ENCODE measurements at places on chromosomes 11 and 22.
A peak's percentile ranks its signal among the peaks of the same experiment; 100 is the strongest.

DNA sequence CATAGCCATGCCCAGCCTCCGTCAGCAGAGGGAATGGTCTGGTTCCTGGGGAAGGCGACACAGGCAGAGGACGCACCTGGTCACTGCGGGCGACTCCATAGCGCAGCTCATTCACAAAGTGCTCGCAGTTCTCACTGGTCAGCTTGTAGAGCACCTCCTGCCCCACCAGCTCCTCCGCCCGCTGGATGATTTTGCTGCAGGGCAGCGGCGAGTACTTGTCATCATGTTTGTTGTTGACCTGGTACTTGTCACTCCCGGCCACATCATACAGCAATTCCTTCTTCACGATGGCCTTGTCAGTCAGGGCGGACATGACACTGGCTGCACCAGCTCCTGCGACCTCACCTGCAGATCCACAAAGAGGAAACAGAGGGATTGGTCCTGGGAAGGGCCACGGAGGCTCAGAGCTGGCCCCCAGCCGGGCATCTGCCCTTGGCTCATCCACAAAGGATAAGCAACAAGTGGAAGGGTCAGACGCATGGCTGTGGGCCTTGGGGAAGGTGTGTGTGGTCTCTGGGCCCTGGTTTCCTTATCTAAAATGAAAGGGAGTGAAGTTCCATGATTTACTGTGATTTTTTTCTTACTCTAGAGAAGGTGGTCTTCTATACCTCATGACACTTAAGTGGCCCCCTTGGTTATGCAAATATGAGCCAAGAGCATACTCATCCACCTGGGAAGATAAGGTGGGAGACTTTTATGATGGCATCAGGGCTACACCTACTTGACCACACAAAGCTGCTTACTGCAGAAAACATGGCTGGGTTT is 24.0 kb downstream of the PLAAT3 start:
- no peak for DNase-seq

DNA sequence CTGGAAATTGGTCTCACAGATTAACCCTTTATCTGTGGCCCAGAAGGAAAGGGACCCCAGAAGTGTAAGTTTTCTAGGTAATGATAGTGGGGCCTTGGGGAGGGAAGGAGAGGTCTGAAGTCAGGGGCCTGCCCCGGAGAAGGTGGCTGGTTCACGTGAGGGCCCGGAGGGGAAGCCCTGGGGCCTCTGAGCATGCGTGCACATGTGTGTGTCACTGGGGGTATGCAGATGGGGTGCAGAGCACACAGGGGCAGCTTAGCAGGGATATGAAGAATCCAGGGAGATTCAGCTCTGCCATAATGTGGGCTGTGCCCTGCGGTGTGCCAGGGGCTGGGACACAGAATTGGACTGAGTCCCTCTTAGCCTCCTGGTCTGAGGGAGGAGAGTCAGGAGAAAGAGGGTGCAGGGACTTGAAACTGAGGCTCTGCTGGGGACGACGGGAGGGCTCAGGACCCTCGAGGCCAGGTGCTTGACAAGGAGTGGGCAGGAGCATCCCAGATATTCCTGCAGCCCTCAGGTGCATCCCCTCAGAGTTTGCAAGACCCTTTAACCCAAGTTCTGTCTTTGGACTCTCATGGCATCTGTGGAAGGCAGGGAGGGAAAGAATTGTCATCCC is 15.5 kb downstream of the MYO7A start:
- DNase-seq = no peak

DNA sequence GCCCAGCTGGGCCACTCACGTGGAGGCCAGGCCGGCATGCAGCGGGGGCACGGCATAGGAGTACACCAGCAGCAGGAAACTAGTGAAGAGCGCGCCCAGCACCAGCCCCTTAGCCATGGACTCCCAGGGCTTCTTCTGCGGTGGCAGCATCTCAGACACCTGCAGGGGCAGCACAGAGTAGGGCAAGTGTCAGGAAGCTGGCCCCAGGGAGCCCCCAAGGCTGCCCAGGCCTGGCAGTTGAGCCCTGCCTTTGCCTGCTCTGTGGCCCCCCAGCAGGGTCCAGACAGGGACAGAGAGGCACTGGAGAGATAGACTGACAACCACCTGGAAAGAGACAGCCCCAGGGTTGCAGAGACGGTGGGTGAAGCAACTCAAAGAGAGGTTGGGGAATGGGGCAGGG is 10.7 kb upstream of the SEC14L6 start:
- no peak for DNase-seq

GRCh38 chr11:106086850-106087249 is 9.4 kb downstream of the AASDHPPT start:
- no peak for DNase-seq

DNA sequence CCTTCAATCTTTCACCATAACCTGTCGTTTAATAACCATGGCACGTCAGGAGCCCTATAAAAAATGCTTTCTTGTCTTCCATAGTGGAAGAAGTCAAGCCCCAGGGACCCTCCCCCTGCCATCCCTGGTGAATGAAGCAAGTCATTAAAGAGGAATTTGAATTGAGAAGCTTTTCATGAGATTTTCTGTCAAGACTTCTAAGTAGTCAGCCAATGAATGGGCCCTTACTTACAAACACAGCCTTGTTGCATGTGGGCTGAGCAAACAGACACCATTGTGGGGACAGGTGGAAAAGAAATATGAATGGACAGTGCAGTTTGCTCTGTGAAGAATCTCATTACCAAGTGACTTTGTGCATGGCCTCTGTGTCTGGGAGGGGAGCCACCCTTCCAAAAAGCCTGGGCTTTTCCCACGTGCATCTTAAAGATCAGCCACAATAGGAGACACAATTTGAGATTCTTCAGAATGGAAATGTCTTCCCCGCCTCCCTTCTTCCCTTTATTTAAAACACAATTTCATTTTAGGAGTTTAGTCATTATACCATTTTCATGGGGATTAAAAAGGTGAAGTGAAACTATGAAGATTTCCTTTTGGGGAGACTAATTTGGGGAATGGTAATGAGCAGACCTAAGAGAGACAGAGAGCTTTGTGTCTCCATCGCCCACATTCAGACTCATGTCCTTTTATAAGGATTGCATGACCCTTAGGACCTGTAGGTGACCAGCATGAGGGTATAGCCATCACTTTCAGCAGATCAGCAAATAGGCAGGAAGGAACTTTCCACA is 152.0 kb downstream of the LRRC4C start:
- no peak for DNase-seq

DNA sequence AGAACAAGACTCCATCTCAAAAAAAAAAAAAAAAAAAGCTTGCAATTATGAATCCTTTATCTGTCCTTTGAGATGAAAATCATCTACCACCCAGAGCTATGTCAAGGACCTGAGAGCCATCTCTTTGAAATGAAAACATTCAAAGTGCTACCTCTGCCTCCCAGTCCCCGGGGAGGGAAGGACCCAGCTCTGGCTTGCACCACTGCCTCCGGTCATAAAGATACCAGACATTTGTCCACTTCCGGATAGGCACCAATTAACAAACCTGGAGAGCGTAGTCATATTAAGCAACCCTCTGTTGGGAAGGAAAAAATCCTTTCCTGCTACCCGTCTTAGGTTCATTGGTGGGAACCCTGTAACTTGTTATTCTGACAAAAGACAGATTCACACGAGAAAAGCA is 98.6 kb downstream of the ARHGAP8 start:
- no peak for DNase-seq

DNA sequence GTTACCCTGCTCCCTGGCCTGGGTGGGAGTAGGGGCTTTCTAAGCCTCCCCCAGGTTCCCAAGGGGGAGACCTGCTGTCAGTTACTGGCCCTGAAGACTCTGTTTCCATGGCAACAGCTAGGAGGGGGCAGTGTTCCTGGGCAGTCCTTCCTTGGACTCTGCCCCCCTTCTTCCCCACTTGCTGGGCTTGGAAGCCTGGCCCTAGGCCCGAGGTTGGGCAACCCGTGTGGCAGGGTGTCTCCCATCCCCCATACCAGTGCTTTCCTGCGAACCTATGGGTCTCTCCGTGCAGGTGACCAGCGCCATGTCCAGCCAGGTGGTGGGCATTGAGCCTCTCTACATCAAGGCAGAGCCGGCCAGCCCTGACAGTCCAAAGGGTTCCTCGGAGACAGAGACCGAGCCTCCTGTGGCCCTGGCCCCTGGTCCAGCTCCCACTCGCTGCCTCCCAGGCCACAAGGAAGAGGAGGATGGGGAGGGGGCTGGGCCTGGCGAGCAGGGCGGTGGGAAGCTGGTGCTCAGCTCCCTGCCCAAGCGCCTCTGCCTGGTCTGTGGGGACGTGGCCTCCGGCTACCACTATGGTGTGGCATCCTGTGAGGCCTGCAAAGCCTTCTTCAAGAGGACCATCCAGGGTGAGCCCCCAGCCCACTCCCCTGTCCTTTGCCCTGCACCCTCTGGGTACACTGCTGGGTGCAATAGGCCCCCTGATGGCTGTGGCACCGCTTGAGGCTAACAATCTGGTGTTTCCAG is 1.7 kb downstream of the ESRRA start:
- DNase-seq = no peak

GRCh38 chr11:129787532-129788155 is 28.0 kb upstream of the TMEM45B start:
- no peak for DNase-seq

- DNase-seq = no peak
Measured at GRCh38 chr11:75490221-75491181, 35.2 kb downstream of the GDPD5 start.

DNA sequence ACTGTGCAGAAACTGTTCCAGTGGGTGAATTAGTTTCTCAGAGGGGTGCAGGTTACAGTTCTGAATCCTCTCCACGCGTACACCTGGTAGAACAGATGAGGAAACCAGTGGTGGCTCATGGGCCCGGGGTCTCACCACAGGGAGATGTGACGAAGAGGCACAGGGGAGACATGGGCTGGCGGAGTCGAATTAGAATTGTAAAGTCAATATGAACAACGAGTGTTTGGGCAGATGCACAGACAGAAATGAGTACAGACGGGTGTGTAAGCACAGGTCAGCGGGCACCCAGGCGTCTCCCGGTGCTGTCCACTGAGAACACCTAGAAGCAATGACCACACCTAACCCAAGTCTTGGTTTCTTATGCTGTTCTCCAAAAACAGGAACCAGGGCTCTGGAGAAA is 41.8 kb downstream of the GNB1L start:
- DNase-seq = no peak

DNA sequence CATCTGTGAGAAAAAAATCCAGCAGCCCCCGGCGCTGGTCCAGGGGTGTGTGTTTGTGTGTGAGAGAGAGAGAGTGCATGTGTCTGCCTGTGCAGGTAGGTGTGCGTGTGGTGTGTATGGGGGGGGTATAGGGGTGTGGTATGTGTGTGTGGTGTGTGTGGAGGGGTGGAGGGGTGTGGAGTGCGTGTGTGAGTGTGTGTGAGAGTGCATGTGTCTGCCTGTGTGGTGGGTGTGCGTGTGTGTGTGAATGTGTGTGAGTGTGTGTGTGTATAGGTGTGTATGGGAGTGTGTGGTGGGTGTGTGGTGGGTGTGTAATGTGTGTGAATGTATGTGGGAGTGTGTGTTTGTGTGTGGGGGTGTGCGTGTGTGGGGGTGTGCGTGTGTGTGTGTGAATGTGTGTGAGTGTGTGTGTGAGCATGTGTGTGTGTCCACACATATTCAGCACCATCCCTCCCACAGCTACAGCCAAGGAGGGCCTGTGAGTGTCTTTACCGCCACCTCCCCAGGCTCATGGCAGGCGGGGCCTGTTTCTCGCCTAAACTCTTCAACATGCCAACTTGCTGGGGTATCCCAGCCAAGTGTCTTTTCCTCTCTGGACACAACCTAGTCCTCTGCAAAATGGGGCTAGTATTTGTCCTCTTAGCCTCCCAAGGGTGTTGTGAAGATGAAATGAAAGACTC is 11.9 kb downstream of the LMO1 start:
- no peak for DNase-seq

GRCh38 chr22:46688949-46689348 is 49.1 kb downstream of the CERK start:
- DNase-seq = peak; percentile 45

DNA sequence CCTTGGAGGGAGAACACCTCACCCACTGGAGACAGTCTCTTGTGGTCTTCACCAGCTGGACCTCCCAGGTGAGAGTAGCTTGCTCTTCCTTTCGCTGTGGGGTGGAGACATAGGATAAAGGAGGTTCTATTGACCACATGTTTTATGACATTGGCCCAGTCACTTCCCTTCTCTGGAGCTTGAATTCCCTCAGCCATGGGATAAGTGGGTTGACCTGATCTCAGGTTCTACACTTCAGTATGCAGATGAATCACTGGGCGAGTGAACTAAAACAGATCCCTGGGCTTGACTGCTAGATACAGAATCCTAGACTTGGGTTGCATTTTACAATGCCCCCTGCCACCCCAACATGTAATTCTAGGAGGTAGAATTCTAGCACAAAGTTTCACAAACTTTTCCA is 54.8 kb upstream of the PRSS23 start:
- no peak for DNase-seq

DNA sequence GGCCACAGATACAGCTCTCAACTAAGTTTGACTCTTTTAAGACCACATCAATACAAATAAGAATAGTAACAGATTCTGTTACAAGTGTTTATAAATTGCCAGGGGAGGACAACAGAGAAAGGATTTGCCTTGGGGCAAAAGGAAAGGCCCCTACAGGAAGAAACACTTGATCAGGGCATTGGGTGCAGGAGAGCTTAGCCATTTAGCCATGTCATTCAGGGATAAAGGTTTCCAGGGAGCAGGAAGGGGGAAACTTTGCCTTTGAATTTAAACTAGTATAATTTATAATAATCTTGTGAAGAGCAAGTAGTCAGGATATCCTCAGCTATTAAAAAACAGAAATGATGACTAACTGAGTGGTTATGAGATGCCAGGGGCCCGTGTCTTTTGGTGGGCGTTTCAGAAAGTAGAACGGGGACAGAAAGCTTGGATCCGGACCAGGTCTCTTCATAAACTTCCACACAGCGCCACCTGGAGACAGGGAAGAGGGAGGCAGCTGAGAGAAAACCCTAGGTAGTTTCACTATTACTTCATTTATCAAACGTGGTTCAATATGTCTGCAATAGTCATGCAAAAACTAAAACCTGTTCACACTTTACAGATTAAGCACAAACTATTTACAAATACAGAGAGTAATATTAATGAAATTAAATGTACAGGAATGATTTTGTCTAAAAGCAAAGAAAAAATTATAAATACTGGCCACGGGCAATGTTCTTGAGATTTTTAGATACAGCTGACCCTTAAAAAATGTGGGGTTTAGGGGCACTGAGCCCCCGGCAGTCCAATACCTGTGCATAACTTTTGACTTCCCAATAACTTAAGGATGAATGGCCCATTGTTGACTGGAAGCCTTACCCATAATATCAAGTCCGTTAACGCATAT is 11.0 kb upstream of the SLC5A4 start:
- peak; percentile 9 for DNase-seq

DNA sequence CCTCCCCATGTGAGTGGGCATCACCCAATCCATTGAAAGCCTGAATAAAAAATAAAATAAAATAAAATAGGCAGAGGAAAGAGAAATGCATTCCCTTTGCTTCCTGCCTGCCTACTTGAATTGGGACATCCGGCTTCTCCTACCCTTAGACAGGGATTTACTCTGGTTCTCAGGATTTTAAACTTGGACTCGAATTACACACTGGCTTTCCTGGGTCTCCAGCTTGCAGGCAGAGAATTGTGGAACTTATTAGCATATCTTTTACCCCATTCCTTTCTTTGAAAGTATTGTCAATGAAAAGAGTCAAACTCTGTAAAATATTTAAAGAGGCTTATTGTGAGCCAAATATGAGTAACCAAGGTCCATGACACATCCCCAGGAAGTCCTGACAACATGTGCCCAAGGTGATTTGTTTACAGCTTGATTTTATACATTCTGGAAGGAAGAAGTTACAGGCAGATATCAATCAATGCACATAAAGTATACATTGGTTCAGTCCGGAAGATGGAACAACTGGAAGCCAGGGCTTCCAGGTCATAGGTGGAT is 78.4 kb upstream of the CCDC90B start:
- DNase-seq = no peak

- DNase-seq = no peak
Measured at GRCh38 chr11:66889960-66890359, 33.1 kb downstream of the LRFN4 start.
